Type B pancreatic cell (in vitro differentiated cells): ENCODE measurements at places on chromosomes 4 and X.

- DNase-seq = no peak
Observed at GRCh38 chrX:72295745-72296144, 10.0 kb downstream of the CITED1 start.

DNA sequence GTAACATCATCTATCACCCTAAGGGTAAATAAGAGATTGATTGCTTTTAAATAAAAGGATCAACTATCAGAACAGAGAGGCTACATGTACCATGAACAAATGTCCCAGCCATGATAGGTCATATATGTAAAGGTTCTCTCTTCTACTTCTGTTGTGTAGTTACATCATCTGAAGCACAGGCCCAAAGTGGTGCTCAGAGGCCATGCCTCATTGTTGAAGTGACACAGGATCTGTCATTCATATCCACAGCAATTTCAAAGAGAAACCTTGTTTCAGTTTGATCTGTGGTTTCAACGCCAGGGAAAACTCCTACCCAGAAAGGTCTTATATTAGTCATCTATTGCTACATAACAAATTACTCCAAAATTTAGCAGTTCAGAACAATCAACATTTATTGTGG is 269.2 kb upstream of the MAOA start:
- DNase-seq = no peak

- DNase-seq = no peak
Observed at GRCh38 chr4:6754481-6755087, 27.9 kb upstream of the KIAA0232 start.

DNA sequence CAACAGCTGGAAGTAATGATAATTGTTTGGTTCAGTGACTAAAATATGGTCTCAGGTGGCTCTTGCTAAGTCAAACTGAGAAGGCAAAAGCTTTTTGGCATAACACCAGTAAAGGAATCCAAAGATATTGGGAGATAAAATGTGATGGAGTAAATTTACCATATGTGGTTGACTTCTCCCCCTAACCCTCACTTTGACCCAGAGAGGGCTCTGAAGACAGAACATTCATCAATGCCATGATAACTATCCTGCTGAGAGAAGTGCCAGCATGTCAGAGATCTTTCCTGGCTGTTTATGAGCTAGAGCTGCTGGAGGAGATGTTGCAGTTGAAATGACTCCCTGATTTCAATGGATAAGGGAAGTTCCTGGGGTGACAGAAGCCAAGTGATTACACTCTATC is 213.4 kb downstream of the SPCS3 start:
- no peak for DNase-seq

DNA sequence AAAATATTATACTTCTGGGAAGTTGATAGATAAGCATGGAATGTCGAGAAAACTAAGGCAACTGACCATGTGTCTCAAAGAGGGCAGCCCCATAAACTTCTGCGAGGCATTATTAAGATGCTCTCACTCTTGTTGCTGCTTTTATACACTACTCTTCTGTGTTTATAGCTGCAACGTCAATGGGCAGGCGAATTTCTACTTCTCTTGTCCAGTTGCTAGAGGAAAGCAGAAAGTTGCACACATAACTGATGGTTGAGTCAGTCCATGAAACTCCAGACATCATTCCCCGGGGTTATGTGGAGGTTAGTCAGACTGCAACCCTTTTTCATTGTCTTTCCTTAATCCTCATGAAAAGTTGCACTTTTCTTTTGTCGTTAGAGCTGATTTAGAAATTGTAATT is 39.8 kb downstream of the VCX3B start:
- no peak for DNase-seq

DNA sequence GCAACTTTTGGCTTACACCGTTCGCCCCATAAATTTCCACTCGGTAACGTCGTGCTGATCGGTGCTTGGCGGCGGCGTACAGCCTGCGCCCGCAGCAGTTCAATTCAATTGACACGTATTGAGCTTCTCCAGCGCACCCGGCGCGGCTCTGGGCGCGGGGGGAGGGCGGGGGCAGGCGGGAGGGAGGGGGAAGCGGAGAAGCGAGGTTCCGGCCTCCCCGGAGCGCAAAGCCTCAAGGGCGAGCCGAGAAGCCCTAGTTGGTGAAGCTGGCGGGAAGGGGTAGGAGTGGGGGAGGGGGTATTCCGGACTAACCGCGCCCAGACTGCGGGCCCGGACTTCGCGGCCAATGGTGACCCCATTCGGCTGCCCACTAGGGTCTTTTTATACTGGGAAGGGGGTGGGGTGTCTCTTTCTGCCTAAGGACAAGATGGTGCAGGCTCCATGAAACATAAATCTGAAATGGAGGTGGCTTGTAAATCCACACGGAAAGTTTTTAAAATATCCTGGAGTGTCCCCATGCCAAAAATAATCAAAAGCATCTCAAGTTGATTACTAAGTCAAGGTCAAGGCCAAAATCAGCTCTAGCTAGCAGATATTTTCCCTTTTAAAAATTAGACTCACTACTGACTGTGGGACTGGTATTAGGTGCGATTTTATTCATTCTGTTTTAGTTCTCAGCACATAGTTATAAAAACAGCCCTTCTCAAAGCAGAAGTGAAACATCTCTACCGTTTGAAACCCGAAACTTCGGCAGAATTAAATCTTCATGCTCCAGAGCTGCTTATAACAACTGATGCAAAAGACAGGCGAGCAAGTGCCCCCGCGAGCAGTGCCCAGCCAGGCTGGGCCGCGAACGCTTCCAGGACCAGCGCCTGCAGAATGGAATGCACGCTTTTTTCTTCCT is 1.5 kb upstream of the BCOR start:
- no peak for DNase-seq

GRCh38 chr4:173498771-173499170 is 31.3 kb downstream of the HAND2 start:
- no peak for DNase-seq

GRCh38 chrX:154002215-154002719 is 17.4 kb downstream of the IRAK1 start:
- no peak for DNase-seq

DNA sequence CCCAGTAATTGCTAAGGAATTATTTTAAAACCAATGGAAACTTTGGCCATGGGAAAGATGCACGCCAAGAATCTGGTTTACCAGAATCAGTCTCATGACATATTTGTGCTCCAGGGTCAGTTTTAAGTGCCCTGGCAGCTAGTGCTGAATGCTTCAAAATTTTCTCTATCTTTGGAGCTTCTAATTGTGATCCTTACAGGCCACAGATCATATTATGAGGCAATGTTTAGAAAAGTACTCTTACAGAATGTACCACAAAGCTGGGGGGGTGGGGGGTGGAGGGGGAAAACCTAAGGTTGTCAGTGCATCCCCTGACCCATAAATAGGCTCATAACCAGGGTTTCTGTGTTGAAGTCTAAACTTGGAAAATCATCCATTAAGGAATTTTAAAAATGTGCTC is 514.5 kb downstream of the INPP4B start:
- DNase-seq = no peak

DNA sequence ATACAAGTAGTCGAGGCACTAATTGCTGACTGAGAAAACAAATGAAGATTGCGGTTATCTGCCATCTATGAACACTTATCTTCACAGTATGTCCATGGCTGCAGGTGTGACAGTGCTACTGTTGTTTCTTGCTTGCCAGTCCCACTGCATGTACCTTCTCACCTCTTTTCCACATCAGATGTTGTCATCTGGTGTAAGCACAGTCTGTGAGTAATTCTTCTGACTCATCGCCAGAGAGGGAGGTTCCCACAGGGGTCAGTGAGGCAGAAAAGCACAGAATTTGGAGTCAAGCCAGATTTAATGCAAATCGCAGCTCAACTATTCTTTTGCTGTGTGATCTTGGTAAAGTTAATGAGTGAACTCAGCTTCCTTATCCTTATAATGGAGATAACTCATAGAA is 144.4 kb downstream of the GLRA2 start:
- no peak for DNase-seq

DNA sequence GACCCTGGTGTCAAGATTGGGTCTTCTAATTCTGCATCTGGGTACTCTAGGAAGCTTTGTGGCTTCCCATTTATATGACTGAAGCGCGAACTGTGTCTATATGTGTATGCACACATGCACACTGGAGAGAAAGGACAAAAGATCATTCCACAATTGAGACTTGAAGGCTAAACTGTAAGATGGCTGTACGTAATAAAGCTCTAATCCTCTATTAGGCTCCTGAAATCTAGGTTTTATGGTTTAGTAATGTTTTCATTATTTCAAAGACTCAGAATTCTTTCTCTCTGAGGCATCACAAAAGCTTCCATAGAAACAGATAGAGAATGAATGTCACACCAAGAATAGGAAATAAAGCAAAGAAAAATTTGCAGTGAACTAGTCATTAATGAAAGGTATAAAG is 320.7 kb upstream of the FTHL17 start:
- DNase-seq = no peak
